ENCODE measurements at places on chromosomes 13 and 19.

- no peak for ATAC-seq
These were observed 19.0 kb downstream of the UPF1 start for GRCh38 chr19:18850471-18851375.

GRCh38 chr13:45306966-45307365 is 34.0 kb downstream of the TPT1 start:
- no peak for ATAC-seq

DNA sequence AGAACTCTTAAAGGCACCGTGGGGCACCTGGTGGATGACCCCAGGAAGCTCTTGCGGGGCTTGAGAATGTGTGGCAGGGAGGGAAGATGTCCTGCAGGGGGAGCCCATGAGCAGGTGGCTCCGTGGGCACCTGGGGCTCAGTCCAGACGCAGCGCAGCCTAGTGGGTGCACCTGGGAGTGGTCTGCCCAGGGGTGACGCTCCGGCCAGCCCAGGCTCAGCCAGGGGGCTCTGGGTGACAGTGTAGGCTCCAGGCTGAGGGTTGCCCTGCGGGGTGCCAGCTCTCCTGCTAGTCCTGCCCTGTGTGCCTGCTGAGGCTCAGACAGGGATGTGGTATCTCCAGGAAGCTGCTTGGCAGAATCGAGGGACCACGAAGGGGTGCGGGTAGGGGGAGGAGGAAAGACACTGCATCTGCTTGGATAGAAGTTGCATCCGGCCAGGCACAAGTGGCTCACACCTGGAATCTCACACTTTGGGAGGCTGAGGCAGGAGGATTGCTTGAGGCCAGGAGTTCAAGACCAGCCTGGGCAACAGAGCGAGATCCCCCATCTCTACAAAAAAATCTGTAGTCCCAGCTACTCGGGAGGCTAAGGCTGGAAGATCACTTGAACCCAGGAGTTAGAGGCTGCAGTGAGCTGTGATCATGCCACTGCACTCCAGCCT is 15.0 kb upstream of the PGLS start:
- peak; percentile 90 for ATAC-seq

GRCh38 chr19:21269813-21270212 is 59.4 kb downstream of the ZNF708 start:
- ATAC-seq = no peak

DNA sequence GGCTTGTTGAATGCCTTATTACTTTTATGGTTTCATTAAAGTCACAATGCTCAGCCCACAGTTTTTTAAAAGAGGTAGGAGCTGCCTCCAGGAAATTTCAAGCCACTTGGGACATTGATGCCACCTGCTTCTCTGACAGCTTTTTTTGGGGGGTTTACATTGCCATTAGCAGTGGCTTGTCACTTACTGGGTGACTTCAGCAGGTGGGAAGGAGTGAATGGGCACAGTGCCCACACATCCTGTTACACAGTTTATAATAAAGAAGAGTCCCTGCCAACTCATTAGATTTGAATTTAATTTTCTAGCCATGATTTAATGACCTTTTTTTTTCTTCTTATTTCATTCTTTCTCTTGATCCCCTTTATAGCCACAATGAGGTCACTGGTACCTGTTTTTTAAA is 61.0 kb downstream of the NHLRC3 start:
- no peak for ATAC-seq

DNA sequence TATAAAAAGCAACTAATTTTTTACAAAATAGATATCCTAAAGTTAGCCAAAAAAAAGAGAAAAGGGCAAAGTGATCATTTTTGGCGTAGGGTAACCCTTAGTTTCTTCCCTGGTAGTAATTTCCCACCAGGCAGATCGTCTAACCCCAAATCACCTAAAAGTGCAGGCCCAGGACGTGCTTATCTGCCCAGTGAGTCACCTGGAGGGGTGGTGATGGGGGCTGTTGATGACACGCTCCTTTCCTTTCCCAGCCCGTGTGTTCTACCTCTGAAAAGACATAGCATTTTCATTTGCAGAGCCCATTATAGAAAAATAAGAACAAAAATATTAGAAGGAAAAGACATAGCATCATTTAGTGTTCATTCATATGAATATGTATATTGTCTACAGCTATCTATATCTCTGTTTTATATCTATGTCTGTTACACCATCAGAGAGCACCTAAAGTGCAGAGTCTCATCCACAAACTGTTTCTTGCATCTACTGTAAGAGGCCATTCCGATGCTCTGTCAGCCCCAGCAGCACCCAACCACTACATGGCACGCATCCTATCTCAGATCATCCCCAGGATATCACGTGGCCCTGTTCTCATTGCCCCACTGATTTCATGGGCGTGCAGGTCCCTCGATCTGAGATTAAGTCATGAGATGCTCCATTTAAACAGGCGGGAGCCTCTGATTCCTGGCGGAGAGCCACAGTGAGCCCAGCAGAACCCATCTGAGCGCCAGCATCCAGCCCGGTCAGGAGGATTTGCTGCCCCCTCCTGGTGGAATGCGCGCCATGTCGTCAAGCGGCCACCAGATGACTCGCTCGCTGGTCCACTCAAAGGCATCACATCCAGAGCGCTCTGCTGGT is 8.5 kb upstream of the LILRB3 start:
- peak; percentile 99 for ATAC-seq

GRCh38 chr19:10305139-10305806 is 4.3 kb downstream of the ZGLP1 start:
- ATAC-seq = peak; percentile 41

GRCh38 chr13:59663707-59664106 is 500.0 kb downstream of the DIAPH3 start:
- ATAC-seq = no peak

GRCh38 chr19:3178377-3178972 is at the start of gene S1PR4:
TSS of gene S1PR4 (plus strand) at chr19:3178769. CDS start at chr19:3178793, 24 bp downstream.
- no peak for ATAC-seq

GRCh38 chr13:94416454-94417080 is 62.9 kb downstream of the DCT start:
- ATAC-seq = peak; percentile 89

DNA sequence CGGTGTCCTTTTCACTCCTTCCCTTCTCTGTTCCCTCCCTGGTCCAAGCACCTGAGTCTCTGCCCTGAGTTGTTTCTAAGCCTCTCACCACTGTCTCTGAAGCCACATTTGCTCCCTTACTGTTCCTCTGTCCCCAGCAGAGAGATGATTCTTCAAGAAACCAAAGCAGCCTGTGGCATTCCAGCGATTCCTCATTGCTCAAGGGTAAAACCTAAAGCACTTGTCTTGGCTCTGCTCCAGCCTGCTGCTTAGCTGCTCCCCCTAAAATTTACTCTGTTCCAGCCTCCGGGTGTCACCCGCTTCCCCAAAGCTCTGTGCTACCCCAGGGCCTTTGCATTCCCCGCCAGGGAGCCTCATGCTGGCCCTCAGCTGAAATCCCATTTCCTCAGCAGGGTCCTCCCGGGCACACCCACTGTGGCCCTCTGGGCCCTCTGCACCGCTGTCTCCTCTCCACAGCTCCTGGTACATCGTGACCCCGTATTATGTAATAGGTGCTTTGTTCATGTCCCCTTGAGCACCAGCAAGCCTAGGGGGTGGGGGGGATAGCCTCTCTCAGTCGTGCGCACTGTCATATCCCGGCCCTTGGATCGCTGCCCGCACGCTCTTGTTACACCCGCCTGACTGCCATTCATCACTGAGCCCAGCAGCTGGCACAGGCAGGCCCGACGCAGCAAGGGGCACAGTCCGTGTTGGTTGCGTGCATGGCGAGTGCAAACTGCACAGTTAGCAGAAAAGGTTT is 15.8 kb downstream of the TECR start:
- ATAC-seq = no peak

DNA sequence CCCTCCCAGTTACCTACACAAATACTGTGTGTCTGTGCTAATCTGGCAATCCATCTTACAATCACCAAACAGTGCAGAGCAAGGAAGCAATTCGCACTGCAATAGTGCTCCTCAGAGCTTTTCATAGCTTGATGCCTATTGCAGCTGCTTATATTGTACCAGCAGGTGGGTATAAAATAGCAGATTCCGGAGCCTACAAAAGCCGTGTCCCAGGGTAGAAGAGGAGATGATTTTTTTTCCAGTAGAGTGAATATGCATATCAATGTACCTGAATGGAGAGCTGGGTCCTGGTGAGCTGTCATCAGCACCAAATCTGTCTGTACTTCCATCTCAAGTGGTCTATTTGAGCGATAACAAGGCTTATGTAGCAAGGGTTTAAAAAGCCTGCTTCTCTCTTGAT is 668.4 kb downstream of the DIAPH3 start:
- no peak for ATAC-seq

DNA sequence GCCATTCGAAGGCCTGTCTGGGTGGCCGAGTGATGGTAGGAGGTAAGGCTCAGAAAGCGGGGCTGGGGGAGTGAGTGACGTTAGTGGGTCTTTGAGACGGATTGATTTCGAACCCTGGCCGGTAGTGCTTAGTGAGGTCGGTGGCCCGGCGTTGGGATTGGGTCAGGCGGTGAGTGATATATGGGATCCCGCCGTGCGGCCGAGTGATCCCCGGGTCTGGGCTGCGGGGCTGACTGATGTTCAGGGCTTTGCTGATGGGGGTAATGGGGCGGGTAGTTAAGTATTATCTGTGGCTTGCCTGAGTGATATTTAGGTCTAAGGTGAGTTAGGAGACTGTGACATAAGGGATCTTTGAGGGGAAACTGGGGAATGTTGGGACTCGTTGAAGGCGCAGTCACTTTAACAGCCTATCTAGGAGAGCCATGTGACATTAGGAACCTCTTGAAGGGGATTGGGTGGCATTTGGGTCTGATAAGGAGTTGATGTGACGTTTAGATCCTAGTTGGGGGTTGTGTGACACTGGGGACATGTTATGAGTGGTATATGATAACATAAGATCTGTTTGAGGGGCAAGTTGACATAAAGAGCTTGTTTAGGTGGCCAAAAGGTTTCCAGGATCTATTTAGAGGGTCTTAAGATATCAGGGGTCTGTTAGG is 543 bp downstream of the PSMC4 start:
- ATAC-seq = peak; percentile 7

DNA sequence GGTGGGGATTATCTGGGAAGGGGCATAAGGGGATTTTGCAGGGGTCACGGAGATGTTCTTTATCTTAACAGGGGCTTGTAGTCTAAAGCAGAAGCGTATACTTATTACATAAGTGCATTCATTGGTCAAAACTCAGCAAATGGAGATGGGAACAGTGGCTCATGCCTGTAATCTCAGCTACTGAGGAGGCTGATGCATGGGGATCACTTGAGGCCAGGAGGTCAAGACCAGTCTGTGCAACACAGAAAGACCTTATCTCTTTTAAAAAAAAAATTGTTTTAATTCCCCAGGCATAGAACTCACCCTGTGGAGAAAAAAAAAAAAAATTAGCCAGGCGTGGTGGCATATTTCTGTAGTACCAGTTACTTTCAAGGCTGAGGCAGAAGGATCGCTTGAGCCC is 18.9 kb downstream of the FAM187B start:
- ATAC-seq = no peak

- ATAC-seq = no peak
These were observed 4.6 kb downstream of the RBM26 start for GRCh38 chr13:79401259-79402070.

- ATAC-seq = no peak
These were observed 362.6 kb downstream of the KLF5 start for GRCh38 chr13:73421310-73421912.

DNA sequence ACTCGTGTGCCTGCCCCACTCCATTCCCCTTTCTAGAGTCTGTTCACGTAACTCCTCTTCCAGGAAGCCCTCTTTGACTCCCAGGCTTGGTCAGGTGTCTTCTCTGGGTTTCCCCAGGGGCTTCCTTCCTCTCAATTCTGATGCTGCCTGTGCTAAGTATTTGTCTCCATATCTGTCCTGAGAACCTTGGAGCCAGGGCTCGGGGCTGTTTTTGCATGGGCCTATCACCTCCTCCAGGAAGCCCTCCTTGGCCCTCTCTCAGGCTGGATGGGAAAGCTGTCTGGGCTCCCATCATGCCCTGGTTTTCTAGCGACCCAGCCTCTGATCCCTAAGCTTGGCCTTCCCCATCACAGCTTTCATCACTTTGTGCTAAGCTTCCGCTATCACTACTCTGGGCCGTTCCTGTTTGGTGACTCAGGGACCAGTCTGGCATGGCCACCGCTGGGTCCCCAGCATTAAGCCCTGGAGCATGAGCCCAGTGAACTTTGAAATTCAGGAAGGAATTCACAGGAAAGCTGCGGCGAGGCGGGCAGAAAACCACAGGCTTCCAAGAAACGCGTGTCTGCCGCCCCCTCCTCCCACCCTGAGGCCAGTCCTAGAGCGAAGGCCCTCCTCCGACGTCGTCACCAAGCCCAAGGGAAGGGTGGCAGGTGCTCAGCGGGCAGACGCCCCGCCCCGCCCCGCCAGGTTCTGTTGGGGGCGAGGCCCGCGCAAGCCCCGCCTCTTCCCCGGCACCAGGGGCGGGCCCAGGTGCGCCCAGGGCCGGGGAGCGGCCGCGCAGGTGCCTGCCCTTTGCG is 486 bp upstream of the SPINT2 start:
- ATAC-seq = peak; percentile 61

DNA sequence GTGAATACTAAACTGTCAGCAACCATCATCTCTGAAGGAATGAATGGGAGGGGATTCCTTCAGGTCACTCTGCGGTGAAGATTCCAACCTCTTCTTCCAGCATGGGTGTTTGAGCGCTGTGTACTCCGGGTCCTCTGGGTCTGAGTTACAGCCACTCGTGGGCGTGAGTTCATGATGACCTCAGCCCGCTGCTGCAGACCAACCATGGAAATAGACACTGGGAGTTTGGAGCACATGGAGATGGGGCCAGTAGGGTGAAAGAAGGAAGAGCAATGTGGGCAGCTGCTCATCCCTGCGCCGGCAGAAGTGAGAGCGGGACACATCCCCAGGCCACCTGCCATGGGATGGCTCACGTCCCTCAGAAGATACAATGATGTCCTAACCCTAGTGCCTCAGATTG is 16.8 kb upstream of the RAB20 start:
- no peak for ATAC-seq
